Activated CD4-positive, CD25-positive, alpha-beta regulatory T cell treated with anti-CD3 and anti-CD28 coated beads, Interleukin-2, amount 50 U/mL, for 16 hours (primary cell): ENCODE measurements at places on chromosomes 7 and 10.

GRCh38 chr7:41809529-41809939 lies 106.6 kb upstream of the INHBA start:
- no peak for DNase-seq

GRCh38 chr7:82805527-82805960 lies 357.1 kb downstream of the PCLO start:
- DNase-seq = no peak

GRCh38 chr7:42186151-42186550 lies 50.9 kb downstream of the GLI3 start:
- no peak for DNase-seq

- no peak for DNase-seq
Measured at GRCh38 chr7:140375892-140376730, 22.2 kb downstream of the SLC37A3 start.

DNA sequence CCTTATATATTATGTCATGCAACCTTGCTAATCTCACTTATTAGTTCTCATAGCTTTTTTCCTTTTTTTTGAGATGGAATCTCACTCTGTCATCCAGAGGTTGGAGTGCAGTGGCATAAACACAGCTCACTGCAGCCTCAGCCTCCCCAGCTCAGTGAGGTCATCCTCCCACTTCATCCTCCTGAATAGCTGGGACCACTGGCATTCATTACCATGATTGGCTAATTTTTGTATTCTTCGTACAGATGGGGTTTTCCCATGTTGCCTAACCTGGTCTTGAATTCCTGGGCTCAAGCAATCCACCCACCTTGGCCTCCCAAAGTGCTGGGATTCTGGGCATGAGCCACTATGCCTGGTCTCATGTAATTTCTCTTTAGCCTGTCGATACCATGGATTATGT lies 89.1 kb upstream of the TRIM24 start:
- DNase-seq = no peak

DNA sequence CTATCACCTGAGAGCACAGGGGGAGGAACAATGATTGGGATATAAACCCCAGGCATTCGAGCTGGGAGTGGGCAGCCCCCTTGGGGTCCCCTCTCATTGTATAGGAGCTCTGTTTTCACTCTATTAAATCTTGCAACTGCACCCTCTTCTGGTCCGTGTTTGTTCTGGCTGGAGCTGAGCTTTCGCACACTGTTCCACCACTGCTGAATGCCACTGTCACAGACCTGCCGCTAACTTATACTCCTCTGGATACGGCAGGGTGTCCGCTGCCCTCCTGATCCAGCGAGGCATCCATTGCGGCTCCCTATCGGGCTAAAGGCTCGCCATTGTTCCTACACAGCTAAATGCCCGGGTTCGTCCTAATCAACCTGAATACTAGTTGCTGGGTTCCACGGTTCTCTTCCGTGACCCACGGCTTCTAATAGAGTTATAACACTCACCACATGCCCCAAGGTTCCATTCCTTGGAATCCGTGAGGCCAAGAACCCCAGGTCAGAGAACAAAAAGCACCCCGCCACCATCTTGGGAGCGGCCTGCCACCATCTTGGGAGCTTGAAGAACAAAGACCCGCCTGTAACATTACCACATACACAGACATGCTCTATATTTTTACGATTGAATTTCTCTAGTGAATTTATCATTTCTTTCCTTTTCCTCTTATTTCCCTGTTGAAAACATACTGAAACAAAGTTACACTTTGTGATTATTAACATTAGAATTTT lies 9.0 kb downstream of the ZWINT start:
- no peak for DNase-seq

- DNase-seq = no peak
Measured at GRCh38 chr7:110852156-110852940, 238.6 kb upstream of the LRRN3 start.

DNA sequence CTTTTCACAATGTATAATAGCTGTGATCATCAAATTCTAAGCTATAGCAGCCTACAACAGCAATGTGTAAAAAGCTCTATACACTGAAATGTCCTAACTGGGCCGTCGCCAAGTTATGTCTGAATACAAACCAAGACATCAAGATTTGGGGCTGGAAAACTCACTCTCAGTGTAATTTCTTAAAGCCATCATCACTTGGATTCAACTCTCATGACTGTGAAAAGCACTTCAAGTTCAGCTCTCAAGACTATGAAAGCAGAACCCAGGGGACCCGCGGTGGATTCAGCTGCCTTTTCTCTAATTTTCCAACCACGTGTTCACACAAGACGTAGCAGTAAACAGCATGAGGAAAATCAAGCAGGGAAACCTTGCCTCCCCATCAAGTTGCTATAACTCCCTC lies 15.8 kb upstream of the ZNRF2 start:
- DNase-seq = no peak

DNA sequence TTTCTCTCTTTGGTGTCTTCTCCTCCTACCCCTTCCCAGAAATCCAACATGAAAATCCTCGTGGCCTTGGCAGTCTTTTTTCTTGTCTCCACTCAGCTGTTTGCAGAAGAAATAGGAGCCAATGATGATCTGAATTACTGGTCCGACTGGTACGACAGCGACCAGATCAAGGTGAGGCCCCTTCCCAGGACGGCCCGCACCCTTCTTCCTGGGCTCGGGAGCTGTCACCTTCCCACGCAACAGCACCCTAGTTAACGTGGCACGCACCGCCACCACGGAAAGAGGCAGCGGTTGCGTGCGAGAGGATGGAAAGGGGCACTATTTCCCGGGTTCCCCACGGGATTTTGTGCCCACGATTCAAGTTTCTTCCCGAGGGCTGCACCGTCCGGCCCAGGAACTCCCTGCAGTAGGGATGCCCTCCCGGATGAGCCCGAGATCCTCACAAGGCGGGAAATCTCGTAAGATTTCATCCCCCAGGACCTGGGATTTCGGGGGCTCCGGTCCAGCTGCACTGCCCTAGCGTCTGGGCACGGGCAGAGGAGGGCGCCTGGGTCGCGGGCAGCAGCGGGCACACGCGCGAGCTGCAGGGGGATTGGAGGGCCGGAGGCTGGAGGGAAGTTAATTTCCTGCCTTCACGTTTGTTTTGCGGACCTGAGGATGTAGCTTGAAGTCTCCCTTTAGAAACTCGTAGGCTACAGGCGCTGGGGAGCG lies 834 bp downstream of the TAC1 start:
- no peak for DNase-seq

DNA sequence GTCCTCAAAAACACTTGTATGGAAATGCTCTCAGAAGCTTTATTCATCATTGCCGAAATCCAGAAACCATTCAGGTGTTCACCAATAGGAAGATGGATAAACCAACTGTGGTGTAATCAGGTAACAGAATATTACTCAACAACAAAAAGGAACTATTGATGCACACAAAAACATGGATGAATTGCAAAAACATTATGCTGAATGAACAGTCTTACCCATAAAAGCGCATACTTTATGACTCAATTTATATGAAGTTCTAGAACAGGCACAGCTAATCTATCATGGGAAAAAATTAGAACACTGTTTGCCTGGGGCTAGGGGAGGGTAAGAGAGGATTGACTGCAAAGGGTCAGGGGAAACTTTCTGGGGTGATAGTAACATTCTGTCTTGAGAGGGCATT lies 26.9 kb upstream of the GSAP start:
- no peak for DNase-seq

DNA sequence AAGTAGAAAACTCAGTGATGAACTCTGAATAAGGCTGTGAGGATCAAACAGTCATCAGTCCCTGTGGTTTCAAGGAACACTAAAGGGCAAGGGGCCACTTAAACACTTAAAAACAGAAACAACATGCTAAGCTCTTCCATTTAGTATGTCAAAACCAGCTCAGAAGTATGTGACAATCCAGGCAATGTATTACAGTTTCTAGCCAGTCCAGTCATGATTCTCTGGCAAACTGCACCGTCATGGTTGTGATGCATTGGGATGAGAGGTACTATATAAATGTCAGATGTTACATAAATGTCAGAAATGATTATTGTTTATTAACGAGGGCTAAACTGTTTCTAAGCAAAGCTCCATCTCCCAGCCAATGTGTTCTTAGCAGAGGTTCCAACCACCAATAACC lies 4.7 kb upstream of the CREB5 start:
- DNase-seq = no peak

- no peak for DNase-seq
Measured at GRCh38 chr7:135789956-135790355, 41.3 kb upstream of the FAM180A start.

GRCh38 chr7:64884085-64884912 lies 18.8 kb upstream of the ZNF273 start:
- no peak for DNase-seq

DNA sequence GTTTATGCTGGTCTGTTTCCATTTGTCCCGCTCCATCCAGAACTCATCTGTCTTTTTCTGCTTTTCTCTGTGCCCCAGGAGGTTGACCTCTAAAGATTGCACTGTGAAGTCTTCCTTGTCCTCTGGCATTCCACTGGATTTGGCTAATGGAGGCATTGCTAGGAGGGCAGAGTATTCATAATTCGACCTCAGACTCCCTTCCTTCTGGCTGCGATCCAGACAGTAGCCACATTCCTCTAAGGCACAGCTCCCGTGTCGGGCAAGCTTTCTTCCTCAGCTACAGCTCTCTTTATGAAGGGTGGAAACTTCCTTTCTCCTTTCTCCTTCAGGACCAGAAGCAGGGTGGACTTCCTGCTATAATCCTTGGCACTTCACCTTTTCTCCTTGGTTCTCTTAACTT lies 175.9 kb downstream of the BAMBI start:
- DNase-seq = no peak

GRCh38 chr7:47588704-47589225 lies 6.9 kb upstream of the TNS3 start:
- DNase-seq = no peak

GRCh38 chr10:30013757-30014156 lies 45.6 kb downstream of the JCAD start:
- DNase-seq = no peak

DNA sequence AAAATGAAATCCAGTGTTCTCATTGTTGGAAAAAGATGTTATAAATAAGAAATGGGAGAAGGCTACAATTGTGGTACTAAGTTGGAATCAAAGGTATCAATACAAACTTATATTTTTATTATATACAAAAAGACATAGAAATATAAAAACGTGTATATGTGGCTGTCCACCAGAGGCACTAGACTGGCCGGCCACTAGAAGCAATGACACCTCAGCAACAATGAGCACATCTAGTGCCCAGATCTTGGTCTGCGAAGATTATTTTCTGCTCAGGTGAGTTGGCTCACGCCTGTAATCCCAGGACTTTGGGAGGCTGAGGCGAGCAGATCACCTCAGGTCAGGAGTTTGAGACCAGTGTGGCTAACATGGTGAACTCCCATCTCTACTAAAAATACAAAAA lies 21.6 kb downstream of the IDE start:
- no peak for DNase-seq

- no peak for DNase-seq
Measured at GRCh38 chr10:67036808-67037207, 111.0 kb downstream of the LRRTM3 start.

DNA sequence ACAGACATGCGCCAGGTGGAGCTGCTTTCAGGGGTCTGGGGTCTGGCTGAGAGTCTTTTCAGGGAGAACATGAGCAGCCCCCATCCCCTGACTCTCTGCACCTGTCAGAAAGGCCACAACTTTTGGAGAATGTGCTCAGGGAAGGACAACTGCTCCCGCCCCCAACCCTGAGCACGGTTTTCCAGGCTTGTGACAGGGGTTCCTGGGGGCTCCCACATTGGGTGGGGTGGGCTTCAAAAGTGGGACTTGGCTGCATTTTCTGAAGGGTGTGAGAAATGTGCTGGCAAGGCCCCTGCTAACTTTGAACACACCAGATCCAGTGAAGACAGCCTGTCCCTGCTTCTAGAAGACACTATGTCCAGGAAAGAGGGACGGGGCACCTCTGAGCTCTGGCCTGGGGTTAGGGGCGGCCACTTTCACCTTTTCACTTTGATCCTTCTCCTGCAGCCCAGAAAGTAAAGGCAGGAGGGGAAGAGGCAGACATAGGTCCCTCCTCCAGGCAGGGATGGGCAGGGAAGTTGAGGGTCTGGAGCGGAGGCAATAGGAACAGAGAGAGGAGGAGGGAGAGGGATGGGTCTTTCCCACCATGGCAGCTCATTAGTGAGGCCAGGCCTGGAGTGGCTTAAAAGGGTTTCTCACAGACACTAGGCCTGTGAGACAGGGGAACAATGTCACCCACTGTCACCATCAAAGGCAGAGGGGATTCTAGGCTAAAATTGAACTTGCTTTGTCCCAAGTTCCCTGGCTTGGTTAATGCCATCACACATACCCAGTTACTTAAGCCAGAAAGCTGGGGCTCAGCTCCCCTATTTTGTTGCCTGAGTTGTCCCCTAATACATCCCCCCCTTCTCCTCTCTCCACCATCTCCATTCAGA lies 1.5 kb downstream of the KCP start:
- DNase-seq = no peak

DNA sequence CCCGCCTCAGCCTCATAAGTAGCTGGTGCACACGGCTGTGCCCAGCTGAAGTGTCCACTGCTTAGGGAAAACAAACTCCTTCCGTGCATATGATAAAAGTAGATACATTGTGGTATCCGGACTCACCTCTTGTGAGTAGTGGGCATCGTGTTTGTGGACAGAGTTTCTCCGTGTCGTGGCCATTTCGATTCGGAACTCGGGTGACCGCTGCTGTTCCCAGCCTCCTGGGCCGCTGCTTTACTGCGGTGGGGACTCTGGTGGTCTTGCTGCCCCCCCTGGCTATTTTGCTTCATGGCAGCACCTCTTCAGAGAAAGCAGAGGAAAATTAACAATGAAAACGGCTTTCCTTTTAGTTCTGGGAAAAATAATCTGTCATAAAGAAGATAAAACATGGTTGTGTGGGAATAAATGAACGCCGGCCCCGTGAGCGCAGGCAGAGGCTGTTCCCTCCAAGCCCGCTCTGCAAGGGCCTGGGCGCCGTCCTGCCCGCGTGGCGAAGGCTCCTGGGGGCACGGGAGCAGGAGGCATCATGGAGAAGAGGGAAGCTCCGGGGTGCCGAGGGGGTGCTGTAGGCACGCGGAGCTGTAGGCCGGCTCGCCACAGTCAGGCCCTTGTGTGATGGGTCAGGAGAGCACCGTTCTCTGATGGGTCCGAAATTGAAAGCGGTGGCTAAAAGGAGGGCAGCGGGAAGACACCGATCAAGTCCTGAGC lies 107.4 kb downstream of the ACTR3B start:
- no peak for DNase-seq

- DNase-seq = no peak
Measured at GRCh38 chr10:132508581-132509443, 28.8 kb upstream of the INPP5A start.

- no peak for DNase-seq
Measured at GRCh38 chr7:147547252-147547897, 1043.2 kb upstream of the C7orf33 start.

GRCh38 chr7:2527505-2528467 lies 8.2 kb downstream of the LFNG start:
- DNase-seq = no peak

DNA sequence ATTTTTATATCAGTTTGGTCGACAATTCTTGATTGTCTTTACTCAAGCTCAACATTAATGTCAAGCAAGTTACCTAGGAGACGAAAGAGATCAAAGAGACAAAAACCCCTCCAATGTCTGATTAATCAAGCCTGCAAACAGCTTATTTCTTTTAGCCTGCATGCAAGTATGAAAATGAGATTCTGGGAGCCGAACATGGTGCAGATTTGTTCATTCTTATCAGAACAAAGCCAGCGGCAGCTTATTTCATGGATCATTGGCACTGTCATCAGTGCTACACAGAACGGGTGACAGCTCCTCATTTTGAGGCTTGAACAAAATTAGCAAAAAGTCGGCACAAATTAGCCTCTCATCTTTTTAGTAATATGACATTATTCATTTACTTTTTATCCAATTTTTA lies 26.5 kb downstream of the FAM204A start:
- DNase-seq = no peak
